Activated CD4-positive, alpha-beta T cell treated with anti-CD3 and anti-CD28 coated beads, Interleukin-2, Interleukin-4, amounts not matched to agents 100 ng/mL and 50 ng/mL, durations not matched to agents 16 hours and 8 hours (primary cell): ENCODE measurements at places on chromosomes 5 and 9.

- no peak for DNase-seq
Observed at GRCh38 chr5:123182072-123182471, 93.0 kb downstream of the PRDM6 start.

GRCh38 chr9:17750269-17750668 is 171.4 kb downstream of the SH3GL2 start:
- DNase-seq: no peak

- DNase-seq: no peak
Observed at GRCh38 chr5:71483355-71483754, 27.9 kb downstream of the BDP1 start.

DNA sequence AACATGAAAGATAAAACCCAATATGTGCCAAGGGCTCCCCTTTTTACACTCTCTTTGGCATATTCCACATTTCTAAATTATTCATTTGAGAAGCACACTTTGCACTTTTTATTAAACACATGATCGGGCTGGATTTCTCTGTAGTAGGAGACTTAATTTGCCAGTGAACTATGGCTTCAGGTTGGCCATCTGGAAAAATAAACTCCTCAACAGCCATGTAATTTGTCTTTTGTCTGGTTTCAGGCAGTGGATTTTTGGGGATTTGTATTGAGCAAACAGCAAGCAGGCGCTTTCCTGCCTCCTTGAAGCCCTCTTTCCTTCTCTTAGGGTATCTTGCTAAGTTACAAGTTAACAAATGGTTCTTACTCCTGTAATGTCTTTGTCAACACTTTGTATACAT is 73.0 kb upstream of the DMRTA1 start:
- DNase-seq: no peak

- no peak for DNase-seq
Observed at GRCh38 chr9:7802666-7803065, 3.1 kb upstream of the DMAC1 start.

GRCh38 chr5:42268630-42269029 is 154.6 kb upstream of the GHR start:
- DNase-seq: no peak
